ENCODE measurements at places on chromosomes 2 and 18.

DNA sequence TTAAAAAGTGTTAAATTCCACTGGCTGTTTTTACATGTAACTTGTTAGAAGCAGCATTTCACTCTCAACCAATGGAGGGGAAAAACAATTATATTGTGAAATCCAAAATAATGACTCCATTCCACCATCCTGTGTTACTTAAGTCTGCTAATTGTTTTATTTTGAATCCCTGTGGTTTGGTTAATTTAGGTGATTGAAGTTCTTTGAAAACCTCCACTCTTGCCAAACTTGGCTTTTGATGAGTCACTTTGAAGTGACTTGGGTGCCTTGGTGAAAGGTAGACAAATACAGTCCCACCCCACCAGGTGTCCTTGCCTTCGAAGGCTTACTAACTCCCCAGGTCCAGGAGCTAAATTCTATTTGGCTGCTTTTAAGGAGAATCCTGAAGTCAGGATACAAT lies 1303.8 kb upstream of the NRXN1 start:
- DNase-seq = no peak

- DNase-seq = no peak
These were observed 67.4 kb upstream of the VRK2 start for GRCh38 chr2:57979158-57979557.

DNA sequence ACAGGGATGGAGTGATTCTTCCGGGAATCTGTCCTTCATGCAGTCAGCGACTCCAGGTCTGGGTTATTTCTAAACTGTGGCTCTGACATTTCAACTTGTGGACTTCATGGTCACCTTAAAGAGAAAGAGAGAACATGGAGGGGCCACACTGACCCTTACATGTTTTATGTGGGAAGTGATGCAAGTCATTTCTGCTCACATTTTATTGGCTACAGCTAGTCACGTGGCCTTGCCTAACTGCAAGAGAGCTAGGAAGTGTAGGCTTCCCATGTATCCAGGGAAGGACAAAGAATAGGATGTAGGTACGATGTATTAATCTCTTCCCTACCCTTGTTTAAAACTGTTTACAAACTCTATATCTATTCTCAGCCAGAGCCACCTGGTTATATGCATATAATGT lies 30.3 kb upstream of the AFTPH start:
- DNase-seq = no peak

DNA sequence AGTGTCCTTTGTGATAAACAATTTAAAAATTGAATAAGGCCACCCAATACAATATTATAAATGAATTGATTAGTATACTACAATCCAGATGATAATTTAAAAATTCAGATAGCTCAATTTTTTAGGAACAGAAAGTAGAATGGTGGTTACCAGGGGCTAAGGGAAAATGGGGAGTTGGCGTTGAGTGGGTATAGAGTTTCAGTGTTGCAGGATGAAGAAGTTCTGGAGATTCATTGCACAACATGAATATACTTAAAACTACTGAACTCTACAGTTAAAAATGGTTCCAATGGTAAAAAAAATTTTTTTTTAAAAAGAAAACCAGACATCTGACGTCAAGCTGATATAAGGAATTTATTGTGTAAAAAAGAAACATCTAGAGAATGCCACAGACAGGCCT lies 20.9 kb downstream of the SLC39A6 start:
- DNase-seq = no peak

DNA sequence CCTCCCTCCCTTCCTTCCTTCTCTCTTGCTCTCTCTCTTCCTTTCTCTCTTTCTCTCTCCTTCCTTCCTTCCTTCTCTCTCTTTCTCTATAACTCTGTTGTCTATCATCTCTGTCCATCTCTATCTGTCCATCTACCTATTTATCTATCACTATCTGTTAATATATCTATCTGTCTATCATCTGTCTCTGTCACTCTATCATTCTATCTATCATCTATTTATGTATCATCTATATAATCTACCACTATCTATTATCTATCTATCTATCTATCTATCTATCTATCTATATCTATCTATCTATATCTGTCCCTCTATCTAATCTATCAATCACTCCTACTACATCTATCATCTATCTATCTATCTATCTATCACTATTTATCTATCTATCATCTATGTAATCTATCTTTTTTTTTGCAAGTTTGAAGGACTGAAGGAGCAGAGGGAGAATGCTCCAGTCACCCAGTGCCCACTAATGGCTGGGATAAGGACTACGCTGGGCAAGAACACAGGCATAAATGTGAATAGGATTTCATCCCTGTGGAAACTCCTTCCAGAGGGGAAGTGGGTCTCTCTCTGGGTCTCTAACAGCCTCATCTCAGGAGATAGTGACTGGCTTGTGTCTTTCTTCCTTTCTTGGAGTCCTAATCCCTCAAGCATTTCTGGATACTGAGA lies 427.0 kb downstream of the LPIN1 start:
- DNase-seq = no peak

DNA sequence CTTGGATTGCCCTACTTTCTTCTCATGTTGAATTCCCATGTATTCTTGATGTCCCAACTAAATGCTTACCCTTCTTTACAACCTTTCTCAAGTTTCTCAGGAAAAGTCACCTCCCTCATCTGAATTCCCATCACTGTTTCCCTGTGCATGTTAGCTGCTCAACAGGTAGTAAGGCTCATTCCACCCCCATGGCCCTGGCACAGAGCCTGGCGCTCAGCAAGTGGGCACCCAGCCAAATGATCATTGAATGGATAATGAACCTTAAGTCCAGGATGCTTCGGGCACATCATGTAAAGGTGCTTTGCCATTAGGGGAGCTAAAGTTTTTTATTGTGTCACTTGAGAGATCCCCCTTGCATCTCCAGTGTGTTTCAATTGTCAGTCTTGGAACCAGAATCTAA lies 124.0 kb downstream of the PKP4 start:
- DNase-seq = no peak

GRCh38 chr2:122166820-122167219 lies 411.4 kb downstream of the TSN start:
- no peak for DNase-seq

Data from GM10248 (cell line).